ENCODE measurements at places on chromosomes 11 and 22.

GRCh38 chr22:39290724-39291161, 28.7 kb downstream of the RPL3 start:
- no peak for DNase-seq

- DNase-seq, result no peak
Observed at GRCh38 chr11:614623-615503, 887 bp downstream of the IRF7 start.

DNA sequence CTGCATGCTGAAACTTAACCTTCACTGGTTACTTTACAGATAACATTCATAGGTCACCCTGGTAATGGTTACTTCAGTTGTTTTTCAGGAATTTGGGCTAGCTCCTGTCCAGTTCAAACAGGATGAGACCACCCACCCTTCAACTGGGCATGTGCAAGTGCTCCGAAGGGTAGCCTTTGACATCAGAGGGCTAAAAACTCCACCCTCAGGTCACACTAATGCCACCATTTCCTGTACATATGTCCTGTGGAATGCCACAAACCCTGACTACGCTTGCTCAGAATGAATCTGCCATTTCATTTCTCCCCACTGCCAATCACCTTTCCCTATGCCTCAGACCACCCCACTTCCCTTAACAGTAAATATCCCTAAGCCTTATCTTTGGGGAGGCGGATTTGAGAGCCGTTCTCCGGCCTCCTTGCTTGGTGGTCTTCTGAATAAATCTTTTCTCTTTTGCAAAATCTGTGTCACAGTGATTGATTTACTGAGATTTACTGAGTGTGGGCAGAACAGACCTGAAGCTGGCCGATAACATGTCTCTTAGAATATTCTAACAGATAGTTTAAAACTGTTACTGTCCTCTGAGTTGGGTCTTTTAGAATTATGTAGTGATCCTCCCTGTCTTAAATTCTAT, 25.4 kb upstream of the FXYD2 start:
- DNase-seq, result no peak

GRCh38 chr11:44634401-44635281, 69.2 kb downstream of the CD82 start:
- DNase-seq, result no peak

DNA sequence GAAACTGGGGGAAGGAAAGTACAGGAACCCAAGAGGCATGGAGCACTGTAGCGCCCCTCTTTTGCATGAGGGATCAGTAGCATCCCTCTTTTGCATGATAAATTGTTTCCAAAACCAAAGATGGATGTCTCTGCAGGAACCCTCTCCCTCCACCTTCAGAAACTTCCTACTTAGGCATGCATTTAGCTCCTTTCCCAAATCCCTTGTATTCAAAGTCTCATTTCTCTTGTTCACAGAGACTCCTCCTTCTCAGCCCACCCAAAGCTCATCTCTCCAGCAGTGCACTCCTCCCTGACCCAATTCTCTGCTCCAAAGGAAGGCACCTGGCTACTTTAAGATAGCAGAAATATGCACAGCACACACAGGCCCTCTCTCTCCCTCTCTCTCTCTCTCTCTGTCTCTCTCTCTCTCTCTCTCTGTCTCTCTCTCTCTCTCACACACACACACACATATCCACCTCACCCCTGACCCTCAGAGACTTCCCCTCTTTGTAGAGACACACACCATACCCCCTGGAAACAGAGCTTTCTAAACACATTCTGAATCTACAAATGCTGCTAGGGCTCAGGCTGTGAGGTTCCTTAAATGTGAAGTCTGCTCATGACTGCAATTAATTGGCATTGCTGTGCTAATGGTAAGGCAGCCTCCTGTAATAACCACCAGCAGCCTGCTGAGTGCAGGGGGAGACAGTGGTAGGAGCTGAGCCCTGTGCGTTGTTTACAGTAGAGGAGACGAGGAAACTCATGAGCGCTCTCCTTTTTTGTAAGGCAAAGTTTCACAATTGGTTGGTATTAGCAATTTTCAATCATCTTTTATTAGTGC, 519.6 kb downstream of the NTM start:
- DNase-seq, result no peak

DNA sequence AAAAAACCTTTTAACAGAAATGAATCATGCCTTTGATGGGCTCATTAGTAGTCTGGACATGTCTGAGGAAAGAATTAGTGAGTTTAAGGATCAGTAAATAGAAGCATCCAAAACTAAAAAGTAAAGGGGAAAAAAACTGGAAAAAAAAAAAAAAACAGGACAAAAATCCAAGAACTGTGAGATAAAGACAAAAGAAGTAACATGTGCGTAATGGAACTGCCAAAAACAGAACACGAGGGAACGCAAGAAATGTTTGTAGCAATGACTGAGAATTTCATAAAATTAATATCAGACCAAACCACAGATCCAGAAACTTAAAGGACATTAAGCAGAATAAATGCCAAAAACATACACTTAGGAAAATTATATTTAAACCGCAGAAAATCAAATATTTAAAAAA, 77.4 kb downstream of the MS4A13 start:
- DNase-seq, result no peak

DNA sequence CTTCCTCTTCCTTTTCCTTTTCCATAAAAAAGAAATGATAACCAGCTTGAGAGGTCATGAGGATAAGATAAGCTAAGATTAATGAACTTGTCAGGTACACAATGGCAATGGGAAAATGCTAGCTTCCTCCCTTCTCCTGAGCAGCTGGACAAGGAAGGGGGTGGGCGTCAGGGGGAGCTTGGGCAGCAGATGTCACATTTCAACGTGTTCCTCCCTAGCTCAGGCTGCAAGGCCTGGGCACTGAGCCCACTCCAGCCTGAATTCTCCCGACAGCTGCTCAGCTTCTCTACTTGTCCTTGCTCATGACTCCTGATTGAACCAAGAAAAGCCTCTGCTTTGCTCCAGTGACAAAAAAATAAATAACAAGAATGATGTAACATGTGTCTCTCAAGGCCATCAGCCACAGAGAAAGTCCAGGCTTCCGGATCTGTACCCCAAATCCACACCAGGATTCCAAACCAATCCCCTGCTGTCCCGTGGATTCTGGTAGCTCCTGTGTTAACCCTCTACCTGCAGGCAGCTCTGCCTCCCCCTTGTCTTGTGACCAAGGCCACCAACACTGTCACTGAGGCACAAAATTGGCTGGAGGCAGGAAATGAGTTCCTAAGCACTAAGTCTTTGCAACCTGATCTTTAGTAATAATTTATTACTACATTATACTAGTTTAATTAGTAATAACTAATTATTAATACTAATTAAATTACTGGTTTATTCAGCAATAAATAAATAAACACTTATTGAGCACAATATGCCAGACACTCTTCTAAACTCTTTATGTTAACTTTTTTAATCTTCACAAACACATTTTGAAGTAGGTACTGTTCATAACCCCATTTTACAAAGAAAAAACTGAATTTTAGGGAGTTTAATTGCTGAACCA, 146.5 kb downstream of the CCDC34 start:
- DNase-seq, result no peak

DNA sequence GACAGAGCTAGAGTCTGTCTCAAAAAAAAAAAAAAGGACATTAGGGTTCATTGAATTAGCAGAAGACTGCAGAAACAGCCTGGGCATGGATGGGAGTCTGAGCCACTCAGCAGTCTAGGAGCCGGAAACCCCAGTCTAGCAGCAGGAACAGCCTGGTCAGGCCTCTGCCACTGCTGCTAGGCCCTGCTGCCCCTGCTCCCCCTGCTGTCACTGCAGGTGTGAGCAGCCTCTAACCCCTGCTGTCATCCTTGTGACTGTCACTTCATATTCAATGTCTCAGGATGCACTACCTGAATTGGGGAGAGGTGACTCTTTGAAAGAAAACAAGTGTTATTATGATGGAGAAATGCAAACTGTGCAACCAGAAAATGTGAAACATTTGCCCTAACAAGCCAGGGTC, 7.0 kb upstream of the DDX17 start:
- no peak for DNase-seq

DNA sequence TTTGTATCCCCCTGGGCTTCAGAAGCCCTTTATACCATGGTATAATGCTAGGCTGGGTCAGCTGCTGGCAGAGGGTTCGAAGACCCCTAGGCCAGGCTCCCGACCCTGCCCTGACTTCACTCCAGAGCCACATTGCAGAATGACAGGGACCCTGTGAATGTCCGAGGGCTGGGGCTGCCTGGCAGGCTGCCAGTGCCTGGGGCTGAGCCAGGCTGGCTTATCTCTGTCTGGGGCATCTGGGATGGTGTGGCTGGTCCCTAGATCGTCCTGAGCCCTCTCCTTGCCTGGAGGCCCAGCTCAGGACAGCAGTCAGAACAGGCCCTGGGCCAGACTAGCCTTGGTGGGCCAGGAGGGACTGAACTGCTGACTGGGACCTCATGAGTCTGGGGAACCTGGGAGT, 3.7 kb downstream of the ZDHHC8 start:
- DNase-seq, result no peak

DNA sequence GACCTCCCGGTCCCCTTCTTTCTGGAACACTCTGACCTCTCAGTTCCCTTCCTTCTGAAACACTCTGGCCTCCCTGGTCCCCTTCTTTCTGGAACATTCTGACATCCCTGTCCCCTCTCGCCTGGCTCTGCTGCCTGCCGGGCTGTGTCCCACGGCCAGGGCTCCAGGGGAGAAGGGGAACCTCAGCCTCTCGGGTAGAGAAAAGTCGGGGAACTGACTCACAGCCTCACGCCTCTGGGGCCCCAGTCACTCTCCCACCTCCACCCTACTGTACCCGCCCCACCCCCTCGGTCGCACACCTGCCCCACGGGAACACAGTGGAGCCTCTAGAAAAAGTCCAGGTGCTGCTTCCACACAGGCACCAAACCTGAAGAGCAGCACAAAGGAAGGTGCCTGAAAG, 93.3 kb downstream of the BRD1 start:
- DNase-seq, result no peak

DNA sequence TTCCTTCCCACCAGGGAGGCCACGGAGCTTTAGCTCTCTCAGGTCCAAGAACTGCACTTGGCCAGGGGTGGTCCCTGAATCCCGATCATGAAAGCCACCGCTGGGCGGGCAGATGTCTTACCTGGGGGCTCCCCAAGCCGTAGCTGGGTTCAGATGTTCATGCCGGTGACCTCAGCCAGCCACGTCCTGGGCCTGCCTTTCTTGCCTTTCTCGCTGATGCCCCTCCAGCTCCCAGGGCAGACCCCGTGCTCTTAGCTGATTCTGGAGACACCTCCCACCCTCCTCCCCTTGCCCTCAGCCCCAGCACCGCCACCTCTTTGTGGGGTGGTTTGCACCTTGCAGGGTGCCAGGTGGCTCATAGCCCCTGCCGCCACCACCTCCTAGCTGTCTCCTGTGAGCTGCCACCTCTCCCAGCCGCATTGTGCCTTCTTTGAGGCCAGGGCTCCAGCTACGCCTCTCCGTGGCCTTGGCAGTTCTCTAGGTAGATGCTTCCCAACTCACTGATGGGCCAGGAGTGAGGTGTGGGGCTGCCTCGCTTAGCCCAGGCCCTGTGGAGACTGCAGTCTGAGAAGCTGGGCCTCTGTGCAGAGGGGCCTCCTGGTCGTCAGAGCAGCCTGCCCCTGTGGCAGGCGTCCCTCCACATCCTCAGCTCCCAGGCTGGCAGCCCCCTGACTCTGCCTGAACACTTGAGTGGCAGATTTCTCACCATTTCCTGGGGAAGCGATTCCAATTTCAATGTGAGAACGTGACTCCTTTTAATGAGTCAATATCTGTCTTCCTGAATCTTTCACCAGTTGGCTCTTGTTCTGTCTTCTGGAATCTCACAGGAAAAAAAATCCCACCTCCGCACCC, 97.6 kb upstream of the B3GAT1 start:
- no peak for DNase-seq

GRCh38 chr11:69401715-69402114, 79.7 kb upstream of the LINC01488 start:
- DNase-seq, result no peak

- DNase-seq, result no peak
Observed at GRCh38 chr11:94768602-94769541, 716 bp downstream of the AMOTL1 start.

DNA sequence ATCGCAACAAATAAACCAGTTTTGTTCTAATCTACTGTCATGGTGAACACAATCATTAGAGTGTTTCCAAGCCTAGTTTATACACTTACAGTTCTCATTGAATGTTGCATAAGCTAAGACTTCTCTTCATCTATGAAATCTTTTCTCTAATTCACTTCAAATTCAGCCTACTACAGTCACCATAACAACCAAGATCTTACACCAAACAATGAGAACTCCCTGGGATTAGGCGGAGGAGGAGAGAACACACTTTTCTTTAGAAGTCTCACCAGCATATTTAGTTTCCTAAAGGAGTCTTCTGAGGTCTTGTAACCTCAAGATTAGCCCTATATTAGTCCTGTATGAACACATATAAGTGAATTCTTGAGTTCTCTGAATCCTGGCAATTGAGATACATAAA, 1889.7 kb downstream of the LRRC4C start:
- no peak for DNase-seq

DNA sequence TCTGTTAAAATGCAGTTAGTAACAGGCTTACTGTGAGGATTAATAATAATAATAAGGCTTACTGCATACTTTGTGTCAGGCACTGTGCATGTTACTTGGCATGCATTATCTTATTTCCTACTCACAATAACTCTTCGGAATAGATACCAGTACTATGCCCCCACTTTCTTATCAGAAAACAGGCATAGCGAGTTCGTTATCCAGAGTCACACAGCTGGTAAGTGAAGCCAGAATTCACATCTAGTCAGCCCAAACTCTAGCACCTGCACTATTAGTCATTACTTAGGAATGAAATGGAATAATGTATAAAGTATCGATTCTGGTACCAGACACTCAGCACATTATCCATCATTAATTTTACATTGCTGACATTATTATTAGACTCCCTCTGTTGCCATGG, 155.7 kb upstream of the BLID start:
- no peak for DNase-seq

GRCh38 chr11:65206901-65207300, 25.2 kb downstream of the CAPN1 start:
- no peak for DNase-seq

GRCh38 chr11:99682171-99682570, 661.4 kb downstream of the CNTN5 start:
- DNase-seq, result no peak

GRCh38 chr11:9825315-9825714, 161.4 kb downstream of the SWAP70 start:
- no peak for DNase-seq

GRCh38 chr11:95306801-95307200, 75.8 kb upstream of the SESN3 start:
- no peak for DNase-seq

DNA sequence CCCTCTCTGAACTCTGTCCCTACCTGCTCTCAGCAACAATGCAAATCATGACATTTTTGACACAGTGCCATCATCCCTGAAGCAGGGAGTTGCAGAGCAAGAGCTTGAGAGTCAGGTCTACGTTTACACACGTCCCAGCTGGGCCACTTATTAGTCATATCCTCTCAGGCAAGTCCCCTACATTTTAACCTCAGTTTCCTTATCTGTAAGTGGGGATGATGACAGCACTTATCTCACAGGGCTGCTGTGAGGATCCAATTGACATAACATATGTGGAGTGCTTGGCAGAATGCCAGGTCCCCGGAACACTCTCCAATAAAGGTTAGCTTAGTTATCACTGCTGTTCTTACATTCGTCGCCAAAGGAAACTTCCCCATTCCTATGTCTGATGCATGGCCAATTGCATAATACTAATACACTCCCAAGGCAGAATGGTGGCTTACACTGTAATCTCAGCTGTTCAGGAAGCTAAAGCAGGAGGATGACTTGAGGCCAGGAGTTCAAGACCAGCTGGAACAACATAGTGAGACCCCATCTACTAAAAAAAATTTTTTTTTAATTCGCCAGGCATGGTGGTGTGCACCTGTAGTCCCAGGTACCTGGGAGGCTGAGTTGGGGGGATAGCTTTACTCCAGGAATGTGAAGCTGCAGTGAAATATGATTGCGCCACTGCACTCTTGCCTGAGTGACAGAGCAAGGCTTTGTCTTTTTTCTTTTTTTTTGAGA, 16.6 kb downstream of the ASCC2 start:
- no peak for DNase-seq
